ENCODE measurements at places on chromosomes 11 and 22.

GRCh38 chr11:36053862-36054261 is 110.0 kb downstream of the LDLRAD3 start:
- DNase-seq = no peak

- no peak for DNase-seq
These were observed 4.8 kb downstream of the LINC01488 start for GRCh38 chr11:69486056-69486772.

DNA sequence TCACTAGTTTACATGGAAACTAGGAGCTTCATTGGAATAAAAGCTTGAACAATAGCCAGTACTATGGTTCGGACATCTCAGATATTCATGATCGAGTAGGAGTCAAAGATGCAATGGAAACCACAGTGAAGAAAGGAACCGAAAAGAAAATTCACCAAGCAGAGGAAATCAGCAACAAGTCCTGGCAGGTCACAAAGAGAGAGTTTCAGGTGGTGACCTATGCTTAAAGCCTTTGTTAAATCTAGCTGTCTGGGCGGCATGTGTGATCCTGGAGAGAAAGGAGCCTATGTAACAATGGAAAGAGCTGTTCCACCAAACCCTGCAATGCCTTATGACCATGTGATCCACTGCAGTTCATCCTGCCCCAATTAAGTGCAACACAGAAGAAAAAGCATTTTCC is 68.9 kb upstream of the POU2AF2 start:
- peak; percentile 24 for DNase-seq

DNA sequence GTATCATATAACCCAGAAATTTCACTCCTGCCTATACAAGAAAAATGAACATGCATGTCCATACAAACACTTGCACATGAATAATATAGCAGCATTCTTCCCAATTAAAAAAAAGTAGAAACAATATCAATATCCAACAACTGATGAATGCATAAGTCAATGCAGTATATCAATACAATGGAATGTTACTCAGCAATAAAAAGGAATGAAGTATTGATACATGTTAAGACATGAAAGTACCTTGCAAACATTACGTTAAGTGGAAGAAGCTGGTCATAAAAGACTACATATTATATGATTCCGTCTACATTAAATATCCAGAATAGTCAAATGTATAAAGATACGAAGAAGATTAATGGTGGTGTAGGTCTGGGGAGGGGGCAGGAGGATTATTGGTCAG is 73.9 kb upstream of the DRD2 start:
- no peak for DNase-seq

DNA sequence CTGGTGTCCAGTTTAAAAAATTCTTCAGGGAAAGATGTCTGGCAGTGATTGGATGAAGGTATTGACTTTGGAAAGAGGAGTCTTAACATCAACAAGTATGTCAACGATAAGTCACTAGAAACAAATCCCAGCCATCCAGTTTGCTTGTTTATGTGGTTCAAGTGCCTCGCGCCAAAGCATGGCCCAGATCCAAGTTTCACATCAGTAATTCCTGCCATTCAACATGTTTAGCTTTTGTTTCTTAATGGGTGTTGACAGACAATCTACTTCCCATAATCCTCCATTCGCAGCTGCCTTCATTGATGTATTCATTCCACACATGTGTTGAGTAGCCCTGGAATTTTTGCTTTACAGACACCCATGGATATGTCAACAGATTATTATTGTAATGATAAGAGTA is 77.8 kb downstream of the UBASH3B start:
- DNase-seq = no peak

GRCh38 chr22:41900652-41901312 is 14.1 kb downstream of the SHISA8 start:
- no peak for DNase-seq

DNA sequence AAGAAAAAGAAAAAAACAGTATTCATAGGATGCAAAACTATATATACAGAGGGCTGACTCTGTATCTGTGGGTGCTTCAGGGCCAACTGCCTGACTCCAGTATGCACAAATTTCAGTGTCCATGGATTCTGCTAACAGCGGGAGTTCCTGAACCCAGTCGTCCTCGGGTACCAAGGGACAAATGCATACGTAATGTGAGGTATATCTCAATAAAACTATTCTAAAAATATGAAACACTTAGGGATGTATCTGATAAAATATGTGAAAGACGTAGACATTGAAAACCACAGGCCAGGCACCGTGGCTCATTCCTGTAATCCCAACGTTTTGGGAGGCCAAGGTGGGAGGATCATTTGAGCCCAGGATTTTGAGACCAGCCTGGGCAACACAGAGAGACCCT is 13.9 kb upstream of the COMT start:
- DNase-seq = no peak

GRCh38 chr22:29308148-29308790 is 1.8 kb downstream of the GAS2L1 start:
- no peak for DNase-seq

DNA sequence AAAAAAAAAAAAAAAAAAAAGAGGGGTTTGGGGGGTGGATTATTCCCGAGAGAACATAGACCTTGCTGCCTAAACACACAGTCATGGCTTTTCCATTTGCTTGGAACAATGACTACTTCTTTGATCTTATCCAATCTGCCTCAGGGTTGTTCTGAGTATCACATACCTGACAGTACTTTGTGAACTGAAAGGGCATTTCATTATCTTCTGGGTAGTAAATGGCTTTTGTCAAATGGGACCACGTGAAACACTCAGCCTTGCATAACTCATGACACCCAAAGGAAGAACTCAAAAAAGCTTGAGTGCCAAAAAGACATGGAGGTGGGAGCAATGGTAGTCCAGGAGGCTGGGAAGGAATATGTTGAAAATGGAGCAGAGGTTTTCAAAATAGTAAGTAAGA is 123.2 kb upstream of the BID start:
- no peak for DNase-seq

DNA sequence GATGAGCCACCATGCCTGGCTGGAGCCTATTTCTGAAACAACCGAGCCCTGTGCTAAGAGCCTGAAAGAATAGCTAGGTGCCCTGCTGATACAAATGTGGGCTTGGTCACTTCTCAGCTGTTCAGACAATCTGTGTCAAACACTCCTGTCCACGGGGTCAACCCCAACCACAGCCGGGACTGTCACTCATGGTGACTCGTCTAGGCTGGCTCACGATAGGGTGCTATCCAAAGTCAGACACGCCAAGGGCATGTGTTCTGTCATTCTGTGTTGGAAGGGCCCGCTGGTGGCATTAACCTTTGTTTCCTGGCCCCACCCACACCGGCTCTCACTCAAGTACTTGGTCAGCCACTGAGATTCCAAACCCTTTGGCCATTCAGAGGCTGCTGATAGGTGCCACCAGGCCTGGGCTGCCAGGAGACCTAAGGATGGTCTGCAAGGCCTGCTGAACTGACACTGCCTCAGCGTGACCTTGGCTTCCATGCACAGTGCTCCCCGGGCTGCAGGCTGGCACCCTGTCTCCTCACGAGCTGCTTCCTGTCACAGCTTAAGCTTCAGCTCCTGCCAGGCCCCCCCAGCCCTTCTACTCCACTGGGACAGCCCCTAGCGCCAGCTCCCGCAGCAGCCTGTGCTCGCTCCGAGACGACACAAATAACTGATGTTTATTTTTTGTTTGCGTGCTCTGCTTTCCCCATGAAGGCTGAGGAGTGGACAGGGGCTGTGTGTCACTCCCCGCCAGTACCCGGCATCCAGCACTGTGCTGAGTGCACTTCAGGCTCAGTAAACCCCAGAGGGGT is 14.2 kb upstream of the CDC42BPG start:
- DNase-seq = no peak

DNA sequence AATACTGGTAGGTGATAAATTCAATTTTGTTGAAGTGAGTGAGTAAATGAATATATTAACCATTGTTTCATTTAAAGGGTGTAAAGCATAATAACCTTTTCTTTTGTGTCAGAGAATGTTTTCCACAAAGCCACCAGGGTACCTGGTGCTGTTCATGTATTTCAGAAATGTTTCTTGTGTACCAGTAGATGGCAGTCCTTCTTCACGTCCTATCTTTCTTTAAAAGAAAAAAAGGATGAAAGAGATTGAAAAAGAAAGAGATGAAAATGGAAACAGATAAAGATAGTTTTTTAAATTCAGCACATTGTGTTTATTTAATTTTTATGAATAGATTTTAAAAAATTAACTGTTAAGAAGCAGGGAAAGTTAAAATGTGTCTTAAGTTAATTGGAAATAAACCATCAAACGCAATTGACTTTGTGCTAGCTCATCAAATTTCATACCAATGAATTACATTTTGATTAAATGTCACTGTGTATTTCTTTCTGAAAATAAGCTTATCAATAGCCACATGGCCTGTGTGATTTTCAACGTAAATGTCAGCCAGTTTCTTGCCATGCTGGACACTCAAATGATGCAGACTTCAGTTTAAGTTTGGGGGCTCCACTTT is 65.5 kb upstream of the CHORDC1 start:
- no peak for DNase-seq

- no peak for DNase-seq
These were observed 35.8 kb upstream of the CHRM4 start for GRCh38 chr11:46427364-46427763.

DNA sequence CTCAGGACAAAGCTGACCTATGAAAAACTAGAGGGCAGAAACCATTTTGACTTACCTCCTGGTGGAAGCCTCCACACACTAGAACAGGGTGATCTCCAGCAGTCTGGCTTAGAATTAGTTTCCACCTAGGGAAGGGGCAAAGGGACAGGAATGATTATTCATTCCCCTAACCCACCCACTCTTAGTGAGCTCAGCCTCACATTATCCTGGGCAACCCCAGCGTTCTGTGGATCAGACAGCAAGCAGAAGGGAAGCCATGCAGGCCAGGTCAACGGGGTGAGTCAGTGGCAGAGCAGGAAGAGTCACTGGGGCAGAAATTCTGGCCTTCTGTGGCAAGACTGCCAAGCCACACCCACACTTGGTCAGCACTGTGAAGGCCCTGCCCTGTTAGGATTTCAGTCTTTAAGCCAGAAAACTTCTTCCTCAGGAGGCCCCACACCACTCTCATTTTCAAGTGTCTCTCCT is 10.5 kb downstream of the NUMA1 start:
- DNase-seq = no peak

- no peak for DNase-seq
These were observed 22.2 kb upstream of the MUC5B start for GRCh38 chr11:1200611-1201191.

DNA sequence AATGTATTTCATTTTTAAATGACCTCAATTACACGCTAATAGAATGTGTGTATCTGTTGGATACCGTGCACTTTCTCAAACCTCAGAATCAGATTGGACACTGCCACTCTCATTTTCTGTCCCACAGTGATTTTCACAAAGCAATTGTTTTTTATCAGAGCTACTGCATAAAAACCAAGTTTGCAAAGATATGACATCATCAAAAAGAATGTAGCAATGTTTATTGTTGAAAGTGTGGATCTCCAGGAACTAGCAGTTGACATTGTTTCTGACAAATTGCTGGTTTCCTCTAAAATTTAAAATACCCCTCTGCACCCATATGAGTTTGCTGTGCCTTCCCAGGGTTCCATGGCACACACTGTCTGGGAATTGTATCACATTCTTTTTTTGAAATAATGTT is 362.7 kb upstream of the DDI1 start:
- no peak for DNase-seq

- no peak for DNase-seq
These were observed 19.3 kb upstream of the TMPRSS5 start for GRCh38 chr11:113725407-113725806.

- DNase-seq = no peak
These were observed 34.1 kb upstream of the PARVB start for GRCh38 chr22:43990044-43990443.

GRCh38 chr11:34855021-34855753 is 61.0 kb downstream of the APIP start:
- no peak for DNase-seq

DNA sequence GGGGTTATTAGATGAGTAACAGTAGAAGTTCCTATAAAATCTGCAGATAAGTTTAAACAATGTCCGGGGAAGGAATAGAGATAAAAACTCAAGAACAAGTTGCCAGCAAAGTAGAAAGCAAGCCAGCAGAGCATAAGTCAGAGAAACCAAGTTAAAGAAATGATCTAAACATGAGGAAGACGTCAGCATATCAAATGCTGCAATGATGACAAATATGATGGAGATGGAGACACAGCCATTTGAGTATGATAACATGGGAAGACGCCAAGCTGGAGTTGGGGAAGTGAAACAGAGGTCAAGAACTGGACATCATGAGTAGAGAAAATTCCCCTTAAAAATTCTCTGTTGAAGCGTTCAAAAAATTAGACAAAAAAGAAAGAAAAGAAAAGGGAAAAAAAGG is 571.5 kb downstream of the CNTN5 start:
- no peak for DNase-seq

GRCh38 chr22:20004464-20004863 is 12.2 kb downstream of the ARVCF start:
- no peak for DNase-seq

GRCh38 chr22:42943981-42944380 is 71.0 kb downstream of the PACSIN2 start:
- DNase-seq = no peak

GRCh38 chr11:69327741-69328191 is 33.8 kb downstream of the MYEOV start:
- no peak for DNase-seq

- no peak for DNase-seq
These were observed 13.6 kb downstream of the PARVB start for GRCh38 chr22:44037519-44038375.

DNA sequence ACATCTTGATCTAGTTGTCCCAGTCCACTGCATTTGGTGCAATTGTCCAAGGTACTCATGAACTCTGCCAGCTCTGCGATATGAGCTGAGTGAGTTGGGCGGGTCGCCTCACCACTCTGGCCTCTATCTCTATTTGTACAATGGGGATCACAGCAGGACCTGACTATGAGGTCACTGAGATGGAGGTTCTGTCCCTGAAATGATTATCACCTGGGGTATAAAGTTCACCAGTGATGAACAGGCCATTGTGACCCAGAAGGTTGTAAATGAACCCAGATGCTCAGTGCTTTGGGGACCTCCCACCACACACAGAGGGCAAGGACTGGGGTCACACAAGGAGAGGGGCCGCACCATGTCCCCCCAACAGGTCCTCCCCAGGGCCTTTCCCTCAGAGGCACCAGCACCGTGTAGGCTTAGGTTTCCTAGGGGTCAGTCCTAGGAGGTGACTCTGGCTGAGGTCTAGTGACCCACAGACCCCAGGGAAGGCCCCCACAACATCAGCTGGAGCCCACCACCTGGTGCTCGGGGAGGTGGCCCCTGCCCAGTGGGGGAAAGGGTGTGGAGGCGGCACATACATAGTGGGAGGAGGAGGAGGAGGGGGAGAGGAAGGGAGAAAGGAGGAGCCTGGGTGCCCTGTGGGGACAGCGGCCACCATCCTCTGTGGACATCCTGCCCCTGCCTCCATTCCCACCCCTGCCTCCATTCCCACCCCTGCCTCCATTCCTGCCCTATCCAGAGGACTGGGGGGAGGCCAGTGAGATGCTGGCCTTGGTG is 25.0 kb upstream of the IGLL1 start:
- no peak for DNase-seq

GRCh38 chr11:63635762-63636465 is 21.7 kb upstream of the PLAAT3 start:
- DNase-seq = peak; percentile 30

Data from GM12864 (cell line).